ENCODE measurements at places on chromosomes 7 and 10.

DNA sequence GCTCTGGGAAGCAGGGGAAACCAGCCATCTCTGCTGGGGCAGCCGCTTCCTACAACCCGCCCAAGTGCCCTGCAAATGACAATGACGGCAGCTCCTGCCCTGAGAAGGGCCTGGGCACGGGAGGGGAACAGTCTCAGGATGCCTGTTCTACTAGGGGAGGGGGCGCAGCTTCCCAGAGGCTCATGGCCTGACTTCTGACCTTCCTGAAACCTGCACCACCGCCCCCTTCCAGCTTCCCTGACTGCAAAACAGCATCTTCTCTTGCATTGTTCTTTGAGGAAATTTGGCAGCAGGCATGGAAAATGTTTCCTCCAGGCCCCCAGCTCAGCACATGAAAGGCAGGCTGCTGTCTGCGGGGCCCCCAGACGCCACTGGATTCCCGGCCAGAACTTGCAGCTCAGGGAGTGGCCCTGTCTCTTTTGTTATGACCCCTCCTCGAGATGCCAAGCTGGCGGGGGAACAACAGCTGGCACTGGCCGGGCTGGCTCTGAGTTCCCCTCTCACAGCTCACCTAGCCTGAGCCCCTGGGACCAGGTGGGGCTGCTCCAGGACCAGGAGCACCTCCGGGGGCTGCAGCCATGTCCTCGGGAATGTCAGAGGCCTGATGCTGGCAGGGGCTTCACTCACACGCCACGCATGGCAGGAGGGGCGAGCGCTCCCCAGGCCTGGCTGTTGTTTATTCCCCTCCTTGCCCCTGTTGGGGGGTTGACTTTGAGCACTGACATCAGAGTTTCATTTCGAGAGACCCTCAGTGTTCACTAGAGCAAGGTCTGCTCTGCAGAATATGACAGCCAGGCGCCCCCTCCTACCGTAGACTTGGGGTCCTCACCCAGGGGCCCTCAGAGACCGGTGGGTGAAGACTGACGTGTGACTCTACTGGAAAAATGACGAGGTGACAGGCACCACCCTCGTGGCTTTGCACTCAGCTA lies 62.7 kb downstream of the CALML3 start:
- DNase-seq: no peak

GRCh38 chr7:17367502-17367901 lies 69.0 kb downstream of the AHR start:
- no peak for DNase-seq

GRCh38 chr10:117553815-117554172 lies 11.2 kb downstream of the EMX2 start:
- no peak for DNase-seq

DNA sequence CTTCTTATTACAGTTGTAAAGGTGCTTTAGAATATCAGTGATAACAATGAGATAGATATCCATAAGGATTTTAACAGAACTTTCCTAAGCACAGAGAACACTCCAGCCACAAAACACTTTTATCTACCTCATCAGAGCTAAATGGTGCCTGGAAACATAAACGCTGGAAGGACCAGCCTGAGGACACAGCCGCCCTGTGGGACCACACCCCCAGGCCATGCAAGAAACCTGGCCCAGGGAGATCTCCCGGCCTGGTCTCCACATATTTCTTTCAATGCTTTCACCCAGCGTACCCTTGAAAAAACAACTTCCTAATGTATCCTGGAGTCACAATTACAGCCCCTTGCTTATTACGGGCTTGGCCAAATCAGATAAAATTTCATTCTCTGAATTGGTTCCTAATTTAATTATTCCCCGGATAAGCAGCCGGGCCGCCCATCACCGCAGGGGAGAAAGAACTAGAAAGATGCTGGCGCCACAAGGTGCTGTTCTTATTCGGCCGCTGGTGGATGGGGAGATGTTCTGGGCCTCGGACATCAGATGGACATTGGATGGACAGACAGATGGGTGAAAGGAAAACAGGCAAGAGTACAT lies 11.8 kb downstream of the CHST15 start:
- DNase-seq: no peak

DNA sequence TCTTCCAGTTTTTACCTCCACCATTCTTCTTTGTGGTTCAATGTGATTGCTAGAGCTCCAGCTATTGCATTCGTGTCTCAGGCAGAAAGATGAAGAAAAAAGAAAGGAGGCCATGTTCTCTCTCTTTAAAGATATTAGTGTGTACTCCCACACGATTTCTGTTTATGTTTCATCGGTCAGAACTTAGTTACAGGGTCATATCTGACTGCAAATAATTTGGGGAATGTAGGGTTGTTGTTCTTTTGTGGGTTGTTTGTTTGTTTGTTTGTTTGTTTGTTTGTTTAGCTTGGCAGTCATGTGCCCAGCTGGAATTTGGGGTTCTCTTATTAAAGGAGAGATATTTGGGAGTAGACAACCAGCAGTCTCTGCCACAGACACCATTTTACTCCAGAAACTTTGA lies 53.6 kb upstream of the PIK3CG start:
- no peak for DNase-seq

GRCh38 chr10:3978761-3979160 lies 193.8 kb upstream of the KLF6 start:
- no peak for DNase-seq

DNA sequence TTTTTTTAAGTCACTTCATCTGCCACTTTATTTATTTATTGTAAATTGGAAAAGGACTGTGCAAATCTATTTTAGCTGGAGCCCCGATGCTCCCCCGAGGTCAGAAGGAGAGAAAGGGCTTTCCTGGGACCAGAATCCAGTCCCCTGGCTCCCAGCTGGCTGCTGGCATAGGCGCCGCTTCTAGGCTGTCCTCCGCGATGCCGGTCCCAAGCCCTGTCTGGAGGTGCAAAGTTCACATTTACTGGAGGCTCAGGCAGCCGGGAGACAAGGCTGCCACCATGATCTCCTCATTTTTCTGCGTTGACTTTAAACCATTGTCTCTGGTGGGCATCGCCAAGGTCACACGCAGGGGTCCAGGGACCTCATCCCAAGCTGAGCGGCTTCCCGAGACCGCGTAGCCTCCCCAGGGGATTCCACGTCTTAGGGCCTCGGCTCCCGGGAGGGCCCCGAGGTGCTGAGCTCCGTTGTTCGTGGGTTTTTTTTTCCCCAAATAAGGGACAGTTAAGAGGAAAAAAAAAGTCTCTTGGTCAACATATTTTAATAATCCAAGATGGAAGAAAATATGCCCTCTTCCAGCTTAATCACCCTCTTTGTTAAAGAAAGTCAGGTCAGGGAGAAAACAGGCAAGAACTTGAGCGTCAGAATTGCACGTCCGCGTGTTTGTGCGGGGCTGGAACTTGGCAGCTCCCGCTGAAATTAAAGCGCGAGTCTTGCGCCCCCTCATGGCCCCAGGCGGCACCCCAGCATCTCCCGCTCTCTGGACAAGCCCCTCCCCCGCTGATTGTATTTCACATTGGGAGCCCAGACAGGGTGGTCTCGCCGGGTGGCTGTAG lies 11.9 kb downstream of the RGR start:
- DNase-seq: no peak

GRCh38 chr10:119688033-119688508 lies 36.9 kb downstream of the BAG3 start:
- no peak for DNase-seq

GRCh38 chr7:99449326-99449725 lies 10.6 kb downstream of the CPSF4 start:
- DNase-seq: no peak

GRCh38 chr10:68118657-68119056 lies 9.4 kb downstream of the MYPN start:
- DNase-seq: no peak

DNA sequence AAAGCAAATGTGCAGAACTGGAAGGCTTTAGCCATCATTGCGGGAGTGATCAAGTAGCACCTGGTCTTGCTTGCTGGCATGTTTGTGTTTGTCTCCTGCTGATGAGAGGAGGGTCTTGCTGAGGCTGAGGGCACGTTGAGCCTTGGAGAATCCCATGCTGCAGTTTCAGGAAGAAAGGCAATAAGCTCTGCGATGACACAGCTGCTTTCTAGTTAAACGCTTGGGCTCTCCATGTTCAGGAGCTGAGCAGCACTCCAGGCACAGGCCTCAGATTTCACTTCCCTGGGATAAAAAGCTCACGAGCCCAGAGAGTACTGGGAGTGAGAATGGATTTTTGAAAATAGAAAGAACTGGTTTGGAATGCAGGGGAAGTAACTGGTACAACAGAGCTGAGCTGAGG lies 100.8 kb downstream of the LRRC18 start:
- no peak for DNase-seq

GRCh38 chr10:91289305-91289704 lies 68.8 kb downstream of the PCGF5 start:
- no peak for DNase-seq

- DNase-seq: no peak
Measured at GRCh38 chr7:76089865-76090475, 42.1 kb downstream of the MDH2 start.

DNA sequence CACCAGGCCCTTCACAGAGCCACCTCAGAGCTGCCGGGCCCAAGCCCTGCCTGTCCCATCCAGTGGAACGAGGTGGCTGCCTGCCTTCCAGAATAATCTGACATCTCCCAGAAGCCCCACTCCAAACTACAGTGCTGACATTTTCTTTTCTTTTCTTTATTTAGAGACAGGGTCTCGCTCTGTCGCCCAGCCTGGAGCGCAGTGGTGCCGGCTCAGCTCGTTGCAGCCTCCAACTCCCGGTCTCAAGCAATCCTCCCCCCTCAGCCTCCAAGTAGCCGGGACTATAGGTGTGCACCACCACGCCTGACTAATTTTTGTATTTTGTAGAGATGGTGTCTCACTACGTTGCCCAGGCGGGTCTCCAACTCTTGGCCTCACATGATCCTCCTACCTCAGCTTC lies 346 bp downstream of the TMEM270 start:
- no peak for DNase-seq

GRCh38 chr7:37488163-37488764 lies 39.6 kb upstream of the ELMO1 start:
- no peak for DNase-seq

GRCh38 chr10:63630931-63631680 lies 109.9 kb downstream of the REEP3 start:
- no peak for DNase-seq

- DNase-seq: no peak
Measured at GRCh38 chr7:153034791-153035190, 275.2 kb downstream of the ACTR3B start.

GRCh38 chr7:155802906-155803417 lies 9.3 kb downstream of the SHH start:
- DNase-seq: no peak

GRCh38 chr7:1285556-1286301 lies 53.1 kb downstream of the UNCX start:
- DNase-seq: no peak

GRCh38 chr7:85023916-85024315 lies 162.9 kb downstream of the SEMA3D start:
- no peak for DNase-seq

- DNase-seq: no peak
Measured at GRCh38 chr7:45689011-45689796, 115.0 kb downstream of the ADCY1 start.

DNA sequence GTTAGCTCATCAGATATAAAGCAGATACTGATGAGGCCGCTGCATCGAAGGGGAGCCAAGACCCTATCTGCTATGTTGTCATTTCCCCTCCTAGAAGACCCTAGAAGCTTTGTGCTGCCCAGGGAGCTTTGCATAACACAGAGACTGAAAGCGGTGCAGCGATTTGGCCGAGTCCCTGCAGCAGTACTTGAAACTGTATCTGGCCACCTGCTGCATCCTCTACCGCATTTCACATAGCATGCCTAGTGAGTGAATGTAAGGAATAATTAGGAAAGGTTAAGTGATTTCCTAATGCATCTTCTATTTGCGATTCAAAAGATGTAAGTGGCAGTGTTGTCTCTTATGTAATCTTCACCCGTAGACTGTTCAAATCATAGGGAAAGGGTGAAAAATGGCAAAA lies 106.7 kb downstream of the LRMDA start:
- no peak for DNase-seq

GRCh38 chr10:31808258-31809218 lies 120.1 kb downstream of the ARHGAP12 start:
- peak; percentile 15 for DNase-seq

GRCh38 chr10:121886997-121887622 lies 40.7 kb downstream of the ATE1 start:
- DNase-seq: no peak

- DNase-seq: no peak
Measured at GRCh38 chr7:140673063-140673773, 473 bp downstream of the ADCK2 start.

DNA sequence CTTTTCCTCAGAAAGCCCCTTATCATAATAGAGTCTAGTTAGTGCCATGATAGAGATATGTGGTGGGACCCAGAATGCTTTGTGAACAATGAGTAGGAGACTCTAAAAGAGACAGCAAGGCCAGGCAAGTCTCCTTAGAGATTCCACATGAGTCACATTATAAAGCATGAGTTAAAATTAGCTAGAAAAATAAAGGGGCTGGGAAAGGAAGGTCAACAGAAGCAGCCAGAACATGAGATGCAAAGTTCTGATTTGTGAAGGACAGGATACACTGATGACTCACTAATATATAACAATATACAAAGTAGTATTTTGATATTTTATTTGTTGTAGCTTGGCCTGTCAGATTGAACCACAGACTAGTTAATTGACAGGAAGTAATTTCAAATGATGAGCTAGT lies 25.3 kb upstream of the SNX13 start:
- no peak for DNase-seq

GRCh38 chr10:70549962-70550458 lies 52.5 kb downstream of the PRF1 start:
- peak; percentile 21 for DNase-seq

DNA sequence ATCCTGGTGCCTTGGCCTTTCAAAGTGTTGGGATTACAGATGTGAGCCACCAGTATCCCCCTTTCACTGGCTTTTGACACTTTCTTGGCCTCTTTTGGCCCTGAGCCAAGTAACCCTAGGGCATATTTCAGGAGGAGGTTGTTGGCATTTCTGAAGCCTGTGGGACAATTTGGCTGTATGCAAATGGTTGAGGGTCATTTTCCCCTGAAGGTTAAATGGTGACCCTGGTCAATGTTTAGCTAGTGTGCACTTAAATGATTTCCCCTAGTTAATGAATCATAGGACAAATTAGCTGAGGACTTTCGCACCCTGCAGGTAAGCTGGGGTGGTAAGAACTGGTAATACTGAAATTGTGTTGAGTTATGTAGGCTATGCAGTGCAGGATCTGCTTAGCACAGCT lies 660.5 kb downstream of the LRMDA start:
- DNase-seq: no peak

- peak; percentile 22 for DNase-seq
Measured at GRCh38 chr10:109926061-109926745, 2.9 kb upstream of the XPNPEP1 start.

DNA sequence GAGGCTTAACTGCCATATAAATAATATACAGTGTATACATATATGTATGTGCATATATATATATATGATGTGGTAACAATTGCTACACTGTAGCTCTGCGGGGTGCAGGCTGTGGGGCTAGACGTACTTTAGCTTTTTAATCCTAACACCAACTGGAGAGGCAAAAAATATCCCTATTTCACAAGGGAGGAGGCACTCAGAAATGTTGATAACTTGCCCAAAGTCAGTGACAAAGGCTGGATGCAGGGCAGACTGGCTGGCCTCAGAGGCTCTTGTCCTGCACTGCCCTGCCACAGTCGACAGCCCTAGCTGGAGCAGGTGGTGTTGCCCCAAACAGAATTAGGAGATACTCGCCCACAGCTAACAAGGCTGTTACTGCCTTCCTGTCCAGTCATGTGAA lies 1.5 kb upstream of the RELN start:
- peak; percentile 55 for DNase-seq

- no peak for DNase-seq
Measured at GRCh38 chr10:128305601-128306345, 179.6 kb upstream of the MKI67 start.

All from cerebellar nuclear complex (tissue), 1 donor.